Amniotic stem cell (primary cell): ENCODE measurements at places on chromosomes 2 and 18.

DNA sequence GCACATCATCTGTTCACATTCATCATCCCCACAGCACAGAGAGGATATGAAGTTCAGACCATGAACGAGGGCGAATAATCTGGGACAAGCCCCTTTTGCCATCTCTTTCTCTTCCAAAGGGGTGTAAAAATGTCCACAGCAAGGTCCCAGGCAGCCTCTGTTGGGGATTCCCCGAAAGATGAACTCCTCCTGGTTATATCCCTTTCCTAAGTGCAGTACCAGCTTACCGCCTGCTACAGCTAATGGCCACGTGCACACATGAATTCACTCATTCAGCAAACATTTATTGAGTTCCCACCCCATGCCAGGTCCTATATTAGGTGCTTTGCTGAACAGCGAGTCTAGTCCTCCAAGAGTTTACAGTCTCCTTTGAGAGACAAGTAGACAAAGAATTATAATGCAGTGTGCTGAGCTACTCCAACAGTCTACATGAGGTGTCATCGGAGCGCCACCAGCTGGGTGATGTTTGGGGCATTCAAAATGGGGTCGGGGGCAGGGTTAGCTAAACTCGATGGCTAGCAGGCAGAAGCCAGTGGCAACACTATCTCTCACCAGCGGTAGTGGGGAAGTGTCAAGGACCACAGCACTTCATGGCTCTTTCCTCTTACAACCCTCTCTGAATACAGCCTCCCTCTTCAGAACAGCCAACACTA, 228.9 kb downstream of the TMEM163 start:
- no peak for DNase-seq

- DNase-seq = no peak
Measured at GRCh38 chr2:102660070-102660469, 40.7 kb downstream of the SLC9A2 start.

- no peak for DNase-seq
Measured at GRCh38 chr18:77407733-77408132, 158.1 kb downstream of the GALR1 start.

- DNase-seq = no peak
Measured at GRCh38 chr2:159573294-159573693, 43.1 kb downstream of the BAZ2B start.

DNA sequence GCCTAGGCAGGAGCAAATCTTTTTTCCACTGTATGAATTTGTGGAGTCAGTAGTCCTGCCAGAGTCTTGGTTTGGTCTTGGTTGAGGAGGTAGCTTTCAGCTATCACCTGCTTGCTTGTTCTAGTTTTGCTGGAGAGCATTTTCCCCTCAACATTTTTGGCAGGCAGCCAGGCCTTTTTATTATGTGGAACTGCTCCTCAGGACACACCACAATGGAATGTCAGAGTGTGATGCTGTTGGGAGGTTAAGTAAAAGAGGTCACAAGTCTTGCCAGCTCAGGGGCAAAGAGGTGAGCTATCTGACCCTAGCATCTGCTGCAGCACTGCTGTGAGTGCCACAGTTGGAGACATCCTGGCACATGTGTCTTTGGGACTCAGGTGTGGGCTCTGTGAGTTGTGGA, 258.0 kb downstream of the CNTNAP5 start:
- DNase-seq = no peak

DNA sequence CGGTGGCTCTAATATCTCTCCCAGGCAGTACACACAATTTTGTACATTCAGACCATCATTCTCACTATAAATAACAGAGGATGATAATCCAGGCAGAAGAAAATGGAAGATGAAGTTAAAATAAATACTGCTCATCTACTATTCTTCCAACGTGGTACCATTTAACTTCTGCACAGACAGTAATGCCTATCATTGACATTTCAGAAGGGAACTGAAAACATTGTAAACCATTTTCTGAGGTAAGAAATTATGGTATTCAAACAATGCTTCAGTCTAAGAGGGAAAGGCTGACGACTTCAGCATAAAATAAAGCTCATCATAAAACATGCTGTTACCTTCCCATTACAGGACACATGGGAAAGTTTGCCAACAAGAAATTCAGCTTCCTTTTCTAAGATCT, 814.4 kb downstream of the NR4A2 start:
- no peak for DNase-seq

- DNase-seq = no peak
Measured at GRCh38 chr2:30994227-30995056, 143.8 kb downstream of the GALNT14 start.

DNA sequence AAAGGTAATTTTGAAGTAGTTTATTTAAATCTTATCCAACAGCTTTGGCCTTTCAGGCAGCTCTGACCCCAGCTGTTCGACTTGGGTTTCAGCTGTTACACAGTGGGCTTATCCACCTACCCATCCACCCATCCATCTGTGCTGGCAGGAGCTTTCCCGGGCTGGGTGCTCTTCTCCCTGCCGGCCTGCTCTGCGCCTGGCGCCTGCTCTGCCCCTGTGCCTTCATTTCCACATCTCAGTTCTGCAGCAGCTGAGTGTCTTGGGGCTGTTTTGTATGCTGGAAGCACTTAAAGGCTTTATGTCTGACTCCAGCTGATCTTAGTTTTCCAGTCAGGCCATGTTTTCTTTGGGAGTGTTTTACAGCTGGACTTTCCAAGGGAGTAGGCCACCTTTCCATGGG, 24.2 kb downstream of the LDLRAD4 start:
- no peak for DNase-seq

DNA sequence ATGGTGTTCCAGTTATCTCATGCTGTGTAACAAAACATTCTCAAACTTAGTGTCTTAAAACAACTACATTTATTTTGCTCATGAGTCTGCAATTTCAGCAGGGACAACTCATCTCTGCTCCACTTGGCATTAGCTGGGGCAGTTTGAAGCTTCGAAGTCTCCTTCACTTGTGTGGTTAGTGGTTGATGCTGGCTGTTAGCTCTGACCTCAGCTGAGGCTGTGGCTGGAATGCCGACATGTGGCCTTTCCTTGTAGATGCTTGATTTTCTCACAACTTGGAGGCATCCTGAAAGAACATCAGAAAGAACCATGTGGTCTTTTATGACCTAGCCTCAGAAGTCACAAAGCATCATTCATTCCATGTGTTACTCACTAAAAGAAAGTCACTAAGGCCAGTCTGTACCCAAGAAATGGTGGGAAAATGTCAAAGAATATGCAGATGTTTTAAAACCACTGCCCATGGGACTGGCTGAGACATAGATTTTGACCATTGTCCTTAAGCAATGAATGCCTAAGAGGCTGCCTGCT, 3.8 kb upstream of the TMSB10 start:
- DNase-seq = no peak

- no peak for DNase-seq
Measured at GRCh38 chr18:12455496-12455895, 47.8 kb downstream of the PRELID3A start.

DNA sequence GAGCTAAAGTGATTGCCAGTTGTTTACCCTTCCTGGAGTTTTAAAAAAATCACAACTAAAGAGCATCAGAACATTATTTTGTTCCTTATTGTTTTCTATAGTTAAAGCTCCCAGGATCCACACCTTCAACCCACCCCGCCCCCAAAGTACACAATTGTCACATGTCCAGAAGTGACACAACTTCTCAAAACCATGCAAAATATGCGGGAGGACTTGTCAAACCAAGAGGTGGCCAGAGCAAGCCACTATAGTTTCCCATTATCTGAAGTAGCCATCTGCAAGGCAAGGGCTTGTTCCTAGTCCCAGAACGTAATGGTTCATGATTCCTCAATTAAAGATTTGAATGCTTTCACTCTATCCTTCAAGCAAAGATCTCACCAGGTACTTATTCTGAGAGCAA, 9.9 kb upstream of the INO80C start:
- no peak for DNase-seq

GRCh38 chr2:25677877-25678276, 4.5 kb upstream of the DTNB start:
- DNase-seq = no peak

DNA sequence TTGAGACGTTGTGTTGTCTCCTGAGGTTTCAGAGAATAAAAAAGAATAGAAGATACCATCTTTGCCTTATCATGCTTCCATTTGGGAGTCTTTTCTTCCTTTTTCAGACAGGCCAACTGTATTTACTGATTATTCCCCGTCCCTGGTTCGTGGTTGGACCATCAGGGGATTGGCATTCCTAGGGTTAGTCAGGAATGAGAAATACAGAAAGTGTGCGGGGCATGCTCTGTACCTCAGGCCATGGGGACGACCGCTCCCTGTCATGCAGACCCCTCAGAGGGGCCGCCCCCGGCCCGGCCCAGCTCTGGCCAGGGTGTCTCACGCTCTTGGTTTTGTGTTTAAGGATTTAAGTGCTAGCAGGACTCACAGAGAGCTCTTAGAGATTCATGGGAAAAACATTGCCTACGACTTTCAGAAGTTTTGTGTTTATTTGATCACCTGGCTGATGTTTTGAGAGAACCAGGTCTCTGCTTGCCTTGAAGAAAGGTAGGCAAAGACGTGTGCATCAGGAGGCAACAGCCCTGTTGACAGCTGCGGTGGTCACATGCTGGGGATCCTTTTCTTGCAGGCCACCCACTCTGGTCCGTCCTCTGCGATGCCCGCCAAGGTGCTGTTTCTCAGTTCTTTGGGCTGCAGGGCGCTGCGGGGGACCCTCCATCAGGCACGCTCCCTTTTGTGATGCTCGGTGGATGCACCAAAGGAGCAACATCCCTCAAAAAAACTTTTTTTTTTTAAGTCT, 317.8 kb downstream of the AGAP1 start:
- DNase-seq = no peak

GRCh38 chr2:217242947-217243346, 383.1 kb upstream of the TNP1 start:
- no peak for DNase-seq

GRCh38 chr2:44051593-44052347, 56.0 kb upstream of the LRPPRC start:
- no peak for DNase-seq

- DNase-seq = no peak
Measured at GRCh38 chr2:233768076-233768475, 8.0 kb downstream of the UGT1A1 start.

DNA sequence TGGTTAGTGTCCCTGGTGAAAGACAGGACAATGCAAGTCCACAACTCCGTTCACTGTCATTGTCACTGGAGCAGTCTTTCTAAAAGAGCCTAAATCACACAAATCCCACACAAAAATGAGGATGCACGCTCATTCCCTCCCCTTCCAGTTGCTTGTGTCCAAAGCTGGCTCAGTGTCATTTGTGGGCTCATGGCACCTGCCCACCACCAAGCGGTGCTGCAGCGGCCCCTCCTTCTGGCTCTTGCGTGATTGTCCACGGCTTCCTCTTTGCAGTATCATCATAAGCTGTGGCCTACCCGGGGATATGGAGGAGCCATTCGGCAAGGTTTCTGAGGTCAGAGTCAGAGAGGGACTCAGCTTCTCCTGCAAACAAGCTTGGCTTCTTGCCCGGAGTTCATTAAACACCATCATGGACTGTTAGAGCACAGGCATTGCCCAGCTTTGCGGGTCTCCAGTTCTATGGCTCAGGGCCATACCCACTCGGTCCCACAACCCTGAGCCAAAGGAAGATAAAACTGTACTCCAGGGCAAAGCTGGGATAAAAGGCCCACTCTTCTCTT, 179.4 kb upstream of the AGAP1 start:
- no peak for DNase-seq

DNA sequence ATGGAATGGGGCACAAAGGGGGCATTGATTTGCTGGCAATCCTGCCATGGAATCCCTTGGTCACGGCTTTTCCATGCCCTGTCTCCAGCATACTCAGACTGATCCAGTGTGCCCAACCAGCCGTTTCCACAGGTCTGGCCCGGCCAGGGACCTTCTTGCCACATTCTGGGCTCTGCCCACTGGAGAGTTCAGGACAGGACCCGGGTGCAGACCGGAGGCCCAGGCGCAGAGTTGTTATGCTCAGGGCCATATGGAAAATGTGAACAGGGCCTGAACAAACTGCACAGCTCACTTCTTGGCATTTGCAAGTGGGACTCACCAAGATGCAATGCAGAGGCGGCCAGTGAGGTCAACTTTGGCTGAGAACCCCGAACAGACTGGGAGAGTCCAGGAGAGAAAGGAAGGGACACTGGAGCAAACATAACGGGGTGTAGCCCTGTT, 15.6 kb upstream of the ASAP2 start:
- peak; percentile 88 for DNase-seq

- no peak for DNase-seq
Measured at GRCh38 chr2:119179202-119179601, 20.7 kb upstream of the C1QL2 start.

DNA sequence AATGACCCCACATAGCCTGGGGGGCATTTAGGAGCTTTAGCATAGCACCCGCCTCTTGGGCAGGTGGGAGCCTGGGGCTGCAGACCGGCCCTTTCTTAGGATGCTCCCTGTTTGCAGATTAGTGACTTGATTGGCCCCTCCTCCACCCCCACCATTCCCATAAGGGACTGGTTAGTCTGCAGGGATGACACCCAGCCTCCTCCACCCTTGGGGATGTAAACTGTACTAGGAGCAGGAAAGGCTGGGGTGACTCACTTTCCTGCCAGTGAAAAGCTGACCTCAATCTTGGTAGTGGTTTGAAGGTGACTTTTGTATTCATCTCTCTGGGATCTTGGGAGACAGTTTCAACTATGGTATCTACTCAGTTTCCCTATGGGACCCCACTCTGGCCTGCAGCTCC, 24.2 kb downstream of the CTIF start:
- DNase-seq = peak; percentile 15
